Tibial nerve (tissue), 4 donors: ENCODE measurements at places on chromosomes 3 and 15.
A peak's percentile ranks its signal among the peaks of the same experiment; 100 is the strongest.

GRCh38 chr3:129352650-129353588 lies 74.2 kb downstream of the HMCES start:
- H3K27me3 ChIP-seq = no peaks in the 10 kb centered on the region
- no peak overlapping the region for H3K27ac ChIP-seq
- H3K4me3 ChIP-seq = no peak overlapping the region

DNA sequence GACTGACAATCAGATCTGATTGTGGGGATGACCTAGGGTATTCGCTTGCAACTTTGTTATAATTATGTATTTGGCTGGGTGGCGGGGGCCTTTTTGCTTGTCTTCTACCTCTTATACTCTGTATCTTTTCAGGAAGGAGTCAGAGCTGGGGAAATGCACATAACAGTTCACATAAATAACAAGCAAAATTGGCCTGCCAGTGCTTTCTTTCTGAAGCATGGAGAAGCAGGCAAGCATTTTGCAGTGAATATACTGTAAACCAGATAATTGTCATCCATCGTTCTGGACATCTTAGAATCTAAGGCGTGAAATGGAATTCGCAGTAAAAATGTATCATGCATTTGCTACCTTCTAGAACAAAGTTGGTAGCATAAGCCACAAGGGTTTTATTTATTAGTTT lies 227.6 kb downstream of the CLSTN2 start:
- H3K27me3 ChIP-seq = no peaks in the 10 kb centered on the region
- H3K36me3 ChIP-seq = no peaks in the 10 kb centered on the region
- no peak for DNase-seq
- H3K4me1 ChIP-seq = no peaks in the 10 kb centered on the region
- H3K27ac ChIP-seq = no peak overlapping the region

GRCh38 chr3:39414421-39414907 lies 7.9 kb downstream of the RPSA start:
- peaks cover 7% of the 10 kb centered on the region for H3K36me3 ChIP-seq
- H3K4me1 ChIP-seq = peaks cover 16% of the 10 kb centered on the region
- no peak overlapping the region for H3K4me3 ChIP-seq
- DNase-seq = no peak

DNA sequence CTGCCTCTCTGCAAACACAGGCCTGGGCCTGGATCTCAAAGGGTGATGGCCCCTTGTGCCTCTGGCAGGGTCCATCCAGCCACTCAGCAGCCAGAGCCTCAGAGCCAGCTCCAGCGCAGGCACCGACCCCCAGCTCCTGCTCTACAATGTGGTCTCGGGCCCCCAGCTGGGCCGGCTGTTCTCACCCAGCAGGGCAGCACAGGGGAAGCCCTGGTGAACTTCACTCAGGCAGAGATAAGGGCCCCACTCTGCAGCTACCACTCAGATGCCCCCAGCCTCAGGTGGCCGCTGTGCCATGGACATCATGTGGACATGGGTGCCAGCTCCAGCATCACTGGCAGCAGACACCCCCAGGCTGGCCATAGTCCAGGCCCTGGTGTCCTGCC lies 173.1 kb downstream of the TBC1D2B start:
- no peak overlapping the region for H3K4me3 ChIP-seq
- no peak for DNase-seq
- H3K36me3 ChIP-seq = no peaks in the 10 kb centered on the region
- no peak overlapping the region for H3K27ac ChIP-seq
- no peaks in the 10 kb centered on the region for H3K27me3 ChIP-seq

DNA sequence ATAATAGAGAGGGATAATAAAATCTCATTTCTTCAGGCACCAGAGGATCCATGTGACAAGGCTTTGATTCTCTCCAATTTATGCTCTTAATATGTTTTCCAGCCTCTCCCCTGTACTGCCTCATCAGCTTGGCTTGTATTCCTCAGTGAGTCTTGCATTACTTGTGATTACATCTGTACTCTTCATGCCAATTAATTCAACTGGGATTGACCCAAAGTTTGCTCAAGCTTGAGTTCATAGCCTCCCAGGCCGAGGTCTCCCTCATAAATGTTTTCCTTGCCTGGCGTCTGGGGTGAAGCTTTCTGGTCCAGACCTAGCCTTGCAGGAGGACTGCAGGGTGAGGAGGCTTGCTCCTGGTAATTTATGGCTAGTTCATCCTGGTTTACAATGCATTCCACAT lies 146.9 kb downstream of the CHST2 start:
- peaks cover 9% of the 10 kb centered on the region for H3K4me1 ChIP-seq
- peak; percentile 7 for DNase-seq
- H3K27ac ChIP-seq = no peak overlapping the region
- no peak overlapping the region for H3K4me3 ChIP-seq
- H3K27me3 ChIP-seq = no peaks in the 10 kb centered on the region

- peak; percentile 91 for DNase-seq
- H3K27me3 ChIP-seq = no peaks in the 10 kb centered on the region
- no peaks in the 10 kb centered on the region for H3K4me1 ChIP-seq
These were observed 15.6 kb downstream of the PIF1 start for GRCh38 chr15:64809649-64810496.

GRCh38 chr3:17678116-17678741 lies 64.2 kb downstream of the TBC1D5 start:
- H3K4me1 ChIP-seq = no peaks in the 10 kb centered on the region
- H3K27ac ChIP-seq = no peak overlapping the region
- no peak overlapping the region for H3K4me3 ChIP-seq
- no peaks in the 10 kb centered on the region for H3K36me3 ChIP-seq
- no peak for DNase-seq
- H3K27me3 ChIP-seq = no peaks in the 10 kb centered on the region

GRCh38 chr15:73925848-73926218 lies 429 bp upstream of the LOXL1 start:
- no peaks in the 10 kb centered on the region for H3K27me3 ChIP-seq
- H3K27ac ChIP-seq = peak overlapping the region; percentile 90
- no peak overlapping the region for H3K4me3 ChIP-seq
- no peaks in the 10 kb centered on the region for H3K36me3 ChIP-seq

DNA sequence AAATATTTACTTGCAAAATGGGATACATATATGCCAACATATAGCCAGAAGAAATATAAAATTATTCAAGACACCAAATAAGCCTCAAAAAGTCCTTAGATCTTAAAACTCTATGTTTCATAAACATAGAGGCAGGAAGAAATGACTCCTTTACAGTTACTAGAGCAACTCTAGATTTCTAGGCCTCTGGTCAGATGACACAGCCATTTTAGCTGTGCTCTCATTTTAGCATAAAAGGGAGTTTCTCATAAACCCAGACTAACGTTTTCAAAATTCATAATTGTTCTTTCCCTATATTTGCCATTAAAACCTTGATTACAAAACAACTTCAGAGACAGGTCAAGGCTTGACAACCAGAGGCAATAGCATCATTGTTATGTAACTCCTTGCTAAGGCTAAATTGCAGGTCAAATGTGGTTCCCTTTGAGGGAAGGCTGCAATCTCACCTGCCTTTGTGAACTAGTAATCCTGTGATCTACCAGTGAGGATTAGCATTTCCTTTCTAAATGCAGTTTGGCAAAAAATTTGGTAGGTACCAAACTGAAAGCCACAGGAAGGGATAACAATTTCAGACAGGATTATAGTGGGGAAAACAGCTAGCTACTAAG lies 8.2 kb downstream of the THOC7 start:
- no peaks in the 10 kb centered on the region for H3K27me3 ChIP-seq
- H3K4me1 ChIP-seq = no peaks in the 10 kb centered on the region
- H3K4me3 ChIP-seq = no peak overlapping the region
- no peak for DNase-seq

GRCh38 chr3:178669758-178670157 lies 133.5 kb downstream of the KCNMB2 start:
- no peaks in the 10 kb centered on the region for H3K27me3 ChIP-seq
- H3K4me3 ChIP-seq = no peak overlapping the region
- no peak overlapping the region for H3K27ac ChIP-seq
- H3K36me3 ChIP-seq = no peaks in the 10 kb centered on the region

GRCh38 chr15:52975941-52976449 lies 185.9 kb upstream of the ONECUT1 start:
- DNase-seq = no peak
- H3K4me1 ChIP-seq = no peaks in the 10 kb centered on the region
- H3K27ac ChIP-seq = no peak overlapping the region
- no peaks in the 10 kb centered on the region for H3K27me3 ChIP-seq
